NCI-H146 (cell line): ENCODE measurements at places on chromosomes 16 and 17.

GRCh38 chr17:59488805-59489204, 76.6 kb upstream of the DHX40 start:
- no peak for DNase-seq

- DNase-seq, result no peak
Measured at GRCh38 chr17:28199115-28199514, 119.9 kb upstream of the TMEM97 start.

DNA sequence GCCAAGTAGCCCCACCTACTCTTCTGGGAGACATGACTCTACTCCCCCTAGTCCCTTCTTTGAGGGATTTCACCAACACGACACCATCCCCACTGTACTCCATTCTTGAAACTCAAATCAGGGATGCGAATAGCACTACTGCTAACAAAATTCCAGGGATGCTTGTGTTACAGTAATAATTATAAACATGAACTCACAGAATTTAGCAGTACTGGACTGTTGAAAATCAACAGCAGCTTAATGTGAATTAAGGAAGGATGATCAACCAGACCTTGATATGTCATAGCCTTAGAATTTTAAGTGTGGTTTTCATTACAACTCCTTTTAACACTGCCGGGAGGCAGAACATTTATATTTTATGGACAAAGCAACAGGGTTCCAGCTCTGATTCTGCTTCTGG, 37.9 kb downstream of the AMFR start:
- DNase-seq, result no peak

DNA sequence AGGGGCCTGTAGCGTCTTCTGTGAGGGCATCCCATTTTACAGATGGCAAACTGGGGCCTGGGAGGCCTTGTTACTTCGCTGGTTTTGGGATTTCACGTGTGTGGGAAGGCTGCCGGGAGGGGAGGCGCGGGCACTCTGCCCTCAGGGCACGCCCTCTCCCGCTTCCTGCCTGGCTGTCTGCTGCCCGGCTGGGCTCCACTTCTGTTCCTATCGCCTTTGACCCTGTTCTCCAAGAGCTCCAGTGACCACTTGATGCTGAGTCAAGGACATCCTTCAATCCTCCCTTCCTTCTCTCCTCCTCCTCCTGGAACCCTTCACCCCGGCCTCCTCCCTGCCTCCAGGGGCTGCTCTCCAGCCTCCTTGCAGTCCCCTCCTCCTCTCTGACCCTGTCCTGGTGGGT, 16.0 kb downstream of the SPNS3 start:
- no peak for DNase-seq

GRCh38 chr16:27256861-27257260, 11.7 kb downstream of the NSMCE1 start:
- no peak for DNase-seq

DNA sequence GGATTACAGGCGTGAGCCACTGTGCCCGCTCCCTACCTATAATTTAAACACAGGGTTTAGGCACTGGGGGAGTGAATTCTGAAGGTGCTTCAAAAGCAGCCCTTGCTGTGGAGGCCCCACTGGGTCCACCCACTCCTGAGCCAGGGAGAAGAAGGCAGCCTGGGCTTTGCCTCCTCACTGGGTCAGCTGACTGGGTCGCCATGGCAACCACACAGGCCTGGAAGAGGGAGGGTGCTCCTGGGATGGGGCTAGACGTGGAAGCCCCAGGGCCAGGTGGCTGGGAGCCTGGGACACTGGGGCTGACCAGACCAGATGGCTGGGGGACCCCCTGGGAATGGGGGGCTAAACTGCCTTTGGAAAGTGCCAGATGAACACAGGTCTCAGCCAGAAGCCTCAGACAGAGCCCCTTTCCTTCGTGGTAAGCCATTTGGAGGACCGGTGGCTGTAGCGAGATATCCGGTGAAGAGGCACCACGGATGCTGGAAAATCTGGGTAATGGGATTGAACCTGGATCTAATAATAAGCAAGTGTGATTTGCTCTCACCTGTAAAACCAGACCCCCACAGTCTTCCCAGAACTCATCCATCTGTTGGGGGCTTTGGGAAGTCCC, 32.9 kb downstream of the TRARG1 start:
- peak; percentile 56 for DNase-seq

GRCh38 chr16:4675864-4676786, 17.2 kb upstream of the NUDT16L1 start:
- no peak for DNase-seq

GRCh38 chr16:25256695-25257469, 763 bp downstream of the ZKSCAN2 start:
- DNase-seq, result peak; percentile 55

DNA sequence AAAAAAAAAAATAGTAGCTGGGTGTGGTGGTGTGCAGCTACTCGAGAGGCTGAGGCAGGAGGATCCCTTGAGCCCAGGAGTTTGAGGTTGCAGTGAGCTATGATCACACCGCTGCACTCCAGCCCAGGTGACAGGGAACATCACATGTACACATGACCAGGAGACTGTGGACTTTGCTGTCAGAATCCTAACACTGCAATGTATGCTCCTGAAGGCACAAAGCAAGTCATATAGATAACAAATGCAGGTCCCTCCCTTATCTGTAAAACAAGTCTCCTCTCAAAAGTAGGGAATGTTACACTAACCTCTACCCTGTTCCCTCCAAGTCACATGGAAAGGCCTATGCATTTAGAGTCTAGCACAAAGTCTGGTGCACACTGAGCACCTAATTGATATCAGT, 48.5 kb downstream of the ARHGAP17 start:
- no peak for DNase-seq

DNA sequence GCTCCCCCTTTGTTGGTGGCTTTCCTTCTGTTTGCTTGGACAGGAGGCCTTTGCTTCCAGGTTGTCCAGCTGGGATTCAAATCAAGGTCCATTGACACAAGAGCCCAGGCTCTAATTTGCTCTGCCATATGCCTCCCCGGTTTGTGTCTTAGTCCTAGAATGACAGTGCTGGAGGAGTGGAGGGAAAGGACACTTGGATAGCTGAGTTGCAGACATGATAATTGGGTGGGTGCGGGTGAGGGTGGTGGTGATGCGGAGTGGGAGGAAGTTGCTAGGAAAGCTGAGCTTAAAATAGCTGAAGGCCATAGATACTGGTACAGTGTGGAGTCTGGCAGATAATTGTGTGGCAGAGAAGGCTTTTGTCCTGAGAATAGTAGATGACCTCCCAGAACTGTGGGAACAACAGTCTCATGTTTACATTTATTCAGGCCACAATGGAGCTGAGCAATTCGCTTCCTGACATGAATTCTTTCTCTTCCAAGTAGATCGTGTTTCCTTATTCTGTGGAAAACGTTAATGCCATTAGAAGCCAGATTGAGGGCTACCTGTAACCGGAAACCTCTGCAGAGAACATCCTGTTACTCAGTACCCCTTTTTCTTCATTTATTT, 23.8 kb downstream of the SEC14L1 start:
- DNase-seq, result peak; percentile 95

GRCh38 chr16:57092786-57093411, 516 bp downstream of the CPNE2 start:
- peak; percentile 32 for DNase-seq

GRCh38 chr17:71098071-71098470, 928.7 kb downstream of the KCNJ2 start:
- no peak for DNase-seq

- DNase-seq, result no peak
Measured at GRCh38 chr17:42338427-42338985, 49.7 kb downstream of the STAT3 start.

DNA sequence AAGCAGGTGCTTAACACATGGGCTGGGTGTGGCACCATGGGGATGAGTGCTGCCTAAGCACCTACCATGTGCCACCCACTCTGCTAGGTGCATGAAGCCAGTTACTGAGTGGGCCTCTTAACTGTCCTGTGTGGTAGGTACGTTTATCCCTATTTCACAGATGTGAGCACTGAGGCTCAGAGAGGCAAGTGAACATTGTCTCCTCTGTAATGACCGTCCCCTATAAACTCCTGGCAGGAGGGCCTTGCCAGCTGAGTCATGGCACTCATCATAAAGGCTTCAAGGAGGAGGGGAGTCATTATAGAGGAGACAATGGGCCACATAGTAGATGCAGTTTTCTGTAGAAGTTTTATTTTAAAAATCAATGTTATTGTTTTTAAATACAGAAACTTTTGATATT, 79.1 kb downstream of the RAB11FIP4 start:
- no peak for DNase-seq

DNA sequence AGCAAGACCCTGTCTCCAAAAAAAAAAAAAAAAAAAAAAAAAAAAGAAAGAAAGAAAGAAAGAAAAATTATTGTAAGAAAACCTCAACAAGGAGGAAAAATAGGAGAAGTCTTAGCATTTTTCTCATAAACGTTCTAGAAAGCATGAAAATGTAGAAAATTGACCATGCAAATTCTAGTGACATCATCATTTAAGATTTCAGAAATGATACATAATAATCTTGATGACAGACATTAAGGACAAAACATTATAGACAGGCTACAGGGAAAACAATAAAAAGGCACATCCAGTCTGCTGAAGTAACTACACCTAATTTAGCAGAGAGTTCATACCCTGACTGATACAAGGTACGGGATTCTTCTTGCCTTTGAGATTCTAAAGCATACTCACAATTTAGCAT, 21.9 kb downstream of the MED13 start:
- no peak for DNase-seq

- no peak for DNase-seq
Measured at GRCh38 chr16:66405057-66405783, 21.9 kb upstream of the BEAN1 start.

GRCh38 chr17:30323262-30323894, 10.5 kb downstream of the TMIGD1 start:
- DNase-seq, result peak; percentile 55

GRCh38 chr17:67401598-67402504, 24.8 kb downstream of the PITPNC1 start:
- DNase-seq, result no peak

GRCh38 chr17:1736348-1737281, 6.1 kb upstream of the SERPINF2 start:
- no peak for DNase-seq

- no peak for DNase-seq
Measured at GRCh38 chr17:16377941-16378341, 3.0 kb upstream of the UBB start.
